ENCODE measurements at places on chromosomes 7 and 10.

GRCh38 chr7:77242554-77242953 is 42.9 kb upstream of the FGL2 start:
- no peak for DNase-seq

DNA sequence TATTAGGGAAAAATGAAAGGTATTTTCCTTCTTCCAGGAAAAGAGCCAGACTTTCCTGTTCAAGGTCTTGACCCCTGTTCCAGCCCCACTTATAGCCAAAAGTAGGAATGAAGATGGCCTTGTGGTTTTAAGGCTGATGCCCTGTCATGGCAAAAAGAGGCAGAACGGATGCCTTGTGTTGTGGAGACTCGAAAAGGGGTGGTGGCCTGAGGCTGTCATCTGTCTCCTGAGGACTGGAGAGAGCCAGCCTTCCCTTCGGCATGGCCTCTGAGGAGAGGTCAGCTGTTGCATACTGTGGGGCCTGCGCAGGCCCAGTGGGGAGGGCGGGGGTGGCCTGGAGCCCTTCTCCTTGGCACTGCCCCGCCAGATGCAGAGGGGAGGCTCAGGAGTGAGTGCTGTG is 166.0 kb upstream of the EEPD1 start:
- DNase-seq, result no peak

- DNase-seq, result no peak
These were observed 51.6 kb downstream of the PRLHR start for GRCh38 chr10:118543714-118544400.

GRCh38 chr10:80694930-80695329 is 157.2 kb downstream of the SH2D4B start:
- DNase-seq, result no peak

GRCh38 chr10:119219871-119220270 is 12.5 kb downstream of the GRK5 start:
- no peak for DNase-seq

- no peak for DNase-seq
These were observed 57.2 kb downstream of the MAD1L1 start for GRCh38 chr7:2175514-2175913.

GRCh38 chr10:1498746-1499358 is 238.5 kb downstream of the ADARB2 start:
- no peak for DNase-seq

DNA sequence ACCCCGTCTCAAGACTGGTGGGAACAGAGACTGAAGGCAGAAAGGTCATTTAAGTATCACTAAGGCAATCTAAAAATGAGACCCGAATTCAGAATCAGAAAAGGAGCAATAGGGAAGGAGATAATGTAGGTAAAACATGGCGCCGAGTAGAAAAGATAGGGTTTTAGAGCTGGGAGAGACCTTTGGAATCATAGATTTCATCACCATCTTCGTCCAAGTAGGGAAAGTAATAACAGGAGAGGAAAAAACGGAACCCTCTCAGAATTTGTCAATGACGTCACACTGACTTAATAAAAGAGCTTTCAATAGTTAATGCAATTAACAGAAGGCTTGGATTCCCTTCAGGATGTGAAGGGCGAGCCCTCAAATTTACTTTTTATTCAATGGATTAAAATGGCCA is 1.0 kb upstream of the UBN2 start:
- no peak for DNase-seq

- DNase-seq, result no peak
These were observed 3.3 kb downstream of the PRSS1 start for GRCh38 chr7:142752376-142753225.

- DNase-seq, result no peak
These were observed 375.7 kb upstream of the VWC2 start for GRCh38 chr7:49397750-49398149.

GRCh38 chr7:38781991-38782390 is 127.0 kb downstream of the VPS41 start:
- no peak for DNase-seq

GRCh38 chr10:69747179-69747578 is 54.5 kb upstream of the COL13A1 start:
- no peak for DNase-seq

DNA sequence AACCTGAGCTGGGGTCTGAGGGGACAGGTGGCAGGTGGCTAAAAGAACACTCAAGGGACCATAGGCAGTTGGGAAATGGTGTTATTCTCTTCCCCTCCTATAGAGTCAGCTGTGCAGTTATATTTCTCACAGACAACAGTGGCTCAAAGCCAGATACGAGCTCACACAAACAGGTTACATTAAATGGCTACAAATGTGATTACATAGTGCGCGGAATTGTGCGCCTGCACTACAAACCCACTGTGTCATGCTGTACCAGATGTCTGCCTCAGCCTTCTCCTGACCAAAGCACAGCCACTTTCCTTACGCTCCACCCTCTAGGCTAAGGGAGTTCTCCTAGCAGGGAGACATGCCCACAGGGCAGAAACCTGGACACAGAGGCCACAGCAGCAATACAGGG is 387.2 kb downstream of the CNTNAP2 start:
- DNase-seq, result no peak

- DNase-seq, result peak; percentile 16
These were observed 103.4 kb upstream of the ANLN start for GRCh38 chr7:36286226-36286625.

DNA sequence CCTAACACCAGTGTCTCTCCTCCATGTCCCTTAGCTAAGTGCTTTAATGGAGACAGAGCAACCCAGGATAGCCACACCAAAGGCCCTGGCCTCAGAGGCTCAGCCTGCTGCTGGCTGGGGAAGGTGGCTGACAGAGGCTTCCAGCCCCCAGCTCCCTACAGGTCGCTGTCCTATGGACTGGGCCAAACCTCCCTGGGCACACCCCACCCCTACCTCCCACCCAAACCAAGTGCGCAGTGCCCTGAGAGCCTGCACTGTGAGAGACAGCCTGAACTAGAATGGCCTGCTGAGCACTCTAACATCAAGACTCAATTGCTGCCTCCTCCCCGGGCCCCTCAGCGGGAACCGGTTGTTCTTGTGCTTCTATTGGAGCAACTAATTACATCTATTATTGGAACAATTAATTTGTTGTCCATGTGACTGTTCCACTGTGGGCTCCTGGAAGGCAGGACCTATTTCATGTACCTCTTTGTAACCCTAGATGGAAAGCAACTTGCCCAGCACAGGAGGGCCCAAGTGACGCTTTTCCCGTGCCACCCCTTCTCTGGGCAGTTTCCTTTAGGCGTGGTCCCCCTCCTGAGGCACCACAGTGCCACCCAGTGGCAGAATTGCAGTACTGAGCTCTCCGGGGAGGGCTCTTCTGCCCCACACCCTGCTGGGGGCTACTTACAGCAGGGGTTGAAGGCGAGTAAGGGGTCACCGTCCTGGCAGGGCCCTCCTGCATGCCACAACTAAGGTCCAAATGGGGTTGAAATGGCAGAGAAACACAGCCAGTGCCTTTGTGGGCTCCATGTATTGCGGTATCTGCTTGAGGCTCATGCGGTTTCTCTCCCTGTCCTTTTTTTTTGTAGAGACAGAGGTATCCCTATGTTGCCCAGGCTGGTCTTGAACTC is 63.7 kb upstream of the WAPL start:
- peak; percentile 6 for DNase-seq

DNA sequence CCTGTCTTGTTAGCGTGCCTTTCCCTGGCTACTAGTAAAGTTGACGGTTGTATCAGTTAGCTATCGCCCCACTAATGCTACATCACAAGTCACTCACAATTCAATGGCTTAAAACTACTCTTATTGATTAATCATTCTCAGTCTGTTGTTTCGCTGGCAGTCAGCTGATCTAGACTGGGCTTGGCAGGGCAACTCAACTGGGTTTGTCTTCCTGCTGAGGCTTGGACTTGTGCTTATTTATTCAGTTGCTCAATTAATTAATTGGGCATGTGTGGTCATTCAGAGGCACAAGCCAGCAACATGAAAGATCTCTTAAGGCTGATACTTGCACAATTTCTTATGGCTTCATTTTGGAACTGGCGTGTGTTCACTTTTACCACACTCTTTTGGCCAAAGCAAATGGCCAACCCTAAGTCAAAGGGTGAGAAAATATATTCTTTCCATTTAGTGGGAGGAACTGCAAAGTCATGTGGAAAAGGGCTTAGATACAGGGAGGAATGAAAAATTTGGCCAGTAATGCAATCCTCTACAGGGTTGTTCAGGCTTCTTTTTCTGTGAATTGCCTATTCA is 333.5 kb downstream of the GPR37 start:
- DNase-seq, result no peak

DNA sequence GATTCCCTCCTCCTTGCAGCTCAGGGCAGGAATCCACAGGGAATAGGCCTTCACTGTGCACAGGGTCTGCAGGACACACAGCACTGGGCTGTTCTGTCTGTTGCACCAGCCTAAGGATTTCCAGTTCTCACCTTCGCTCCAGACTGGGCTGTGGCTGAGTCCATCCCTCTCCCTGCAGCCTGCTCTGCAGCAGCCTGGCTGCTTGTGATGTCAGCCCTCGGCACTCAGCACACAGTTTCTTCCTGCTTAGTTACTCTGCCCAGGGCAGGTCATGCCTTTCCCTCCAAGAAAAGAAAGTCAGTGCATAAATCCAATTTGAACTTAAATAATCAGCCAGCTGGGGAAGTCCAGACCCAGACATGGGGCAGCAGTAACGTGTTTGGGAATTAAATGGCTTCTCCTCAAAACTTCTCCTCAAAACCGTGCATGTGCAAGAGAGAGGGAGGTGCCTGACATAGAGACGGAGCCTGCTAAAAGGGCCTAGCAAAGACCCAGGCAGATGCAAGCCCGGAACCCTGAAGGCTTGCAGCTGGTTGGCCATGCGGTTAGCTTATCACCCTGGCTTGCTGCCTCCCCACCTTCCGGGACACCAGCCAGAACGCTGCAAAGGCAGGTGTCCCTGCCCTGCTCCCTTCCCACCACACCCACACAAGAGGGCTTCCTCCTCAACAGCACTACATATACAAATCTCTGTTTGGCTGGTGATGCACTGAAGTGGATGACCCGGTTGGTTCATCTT is 10.9 kb upstream of the GDF2 start:
- DNase-seq, result peak; percentile 39

DNA sequence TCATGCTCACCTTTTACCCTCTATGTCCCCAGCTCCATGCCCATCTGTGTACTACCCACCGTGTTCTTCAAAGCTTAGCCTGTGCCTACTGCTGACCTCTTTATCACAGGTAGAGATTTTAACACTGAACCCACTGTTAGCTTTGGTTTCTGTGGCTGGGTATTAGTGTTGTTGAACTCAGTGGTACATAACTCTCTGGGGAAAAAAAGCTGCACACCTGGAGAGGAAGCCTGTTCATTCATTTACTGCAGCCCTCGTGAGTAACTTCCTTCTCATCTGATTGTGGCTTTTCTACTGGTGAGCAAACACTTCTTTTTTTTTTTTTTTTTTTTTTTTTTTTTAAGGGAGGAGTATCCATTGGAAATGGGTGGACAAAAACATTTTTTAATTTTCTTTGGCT is 326.3 kb downstream of the CCSER2 start:
- DNase-seq, result no peak

GRCh38 chr10:48282829-48283228 is 8.3 kb upstream of the FRMPD2 start:
- DNase-seq, result no peak

DNA sequence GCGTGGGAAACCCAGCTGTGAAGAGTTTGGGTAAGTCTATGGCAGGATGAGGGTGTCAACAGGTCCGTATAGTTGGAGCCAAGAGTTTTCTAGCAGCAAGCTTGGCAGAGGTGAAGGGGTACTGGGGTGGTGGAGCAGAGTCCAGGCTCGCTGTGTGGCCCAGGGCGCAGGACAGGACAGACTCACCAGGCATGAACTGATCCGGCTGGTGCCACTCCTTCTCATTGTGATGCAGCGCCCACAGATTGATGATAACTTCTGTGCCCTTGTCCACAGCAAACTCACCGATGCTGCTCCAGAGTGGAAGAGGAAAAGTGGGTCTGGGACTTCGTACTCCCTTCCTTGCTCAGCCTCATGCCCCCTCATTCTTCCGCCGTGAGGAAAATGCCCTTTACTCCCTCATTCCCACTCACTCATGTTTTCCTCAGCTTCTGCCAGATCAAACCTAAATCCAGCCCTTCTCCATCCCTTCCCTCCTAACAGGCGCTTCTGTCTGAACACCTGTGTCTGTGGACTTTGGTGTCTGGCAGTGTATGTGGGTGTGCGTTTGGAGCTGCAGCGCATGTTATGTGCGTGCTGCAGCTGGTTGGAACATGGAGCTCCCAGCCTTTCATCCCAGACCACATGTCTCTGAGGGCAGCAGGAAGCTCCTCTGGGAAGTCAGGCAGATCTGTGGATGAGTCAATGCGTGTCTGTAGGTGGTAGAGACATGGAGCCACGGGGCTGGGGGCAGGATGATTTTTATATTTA is 5.7 kb downstream of the CYP17A1 start:
- DNase-seq, result no peak

GRCh38 chr7:122268101-122268500 is 36.4 kb downstream of the FEZF1 start:
- no peak for DNase-seq

GRCh38 chr10:11631890-11632587 is 20.6 kb upstream of the USP6NL start:
- DNase-seq, result no peak

DNA sequence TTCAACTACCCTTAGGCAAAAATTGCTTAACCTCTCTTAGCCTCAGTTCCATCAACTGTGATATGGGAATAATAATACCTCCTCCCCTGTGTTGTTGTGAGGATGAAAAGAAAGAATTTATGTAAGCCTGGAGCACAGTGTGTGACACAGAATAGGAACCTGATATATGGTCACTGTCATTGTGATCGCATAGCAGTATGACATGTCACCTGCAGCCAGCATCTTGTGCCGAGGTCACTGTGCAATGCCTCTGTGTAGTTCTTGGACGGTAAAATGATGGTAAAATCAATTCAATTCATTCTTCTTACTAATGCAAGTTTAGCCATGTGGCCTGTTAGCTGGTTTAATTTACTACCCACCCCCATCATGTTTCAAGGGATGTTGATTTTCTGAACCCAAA is 54.6 kb upstream of the GPR158 start:
- no peak for DNase-seq

GRCh38 chr10:128525444-128525843 is 399.2 kb upstream of the MKI67 start:
- DNase-seq, result no peak

GRCh38 chr10:114879541-114880158 is 58.1 kb downstream of the FHIP2A start:
- peak; percentile 1 for DNase-seq

DNA sequence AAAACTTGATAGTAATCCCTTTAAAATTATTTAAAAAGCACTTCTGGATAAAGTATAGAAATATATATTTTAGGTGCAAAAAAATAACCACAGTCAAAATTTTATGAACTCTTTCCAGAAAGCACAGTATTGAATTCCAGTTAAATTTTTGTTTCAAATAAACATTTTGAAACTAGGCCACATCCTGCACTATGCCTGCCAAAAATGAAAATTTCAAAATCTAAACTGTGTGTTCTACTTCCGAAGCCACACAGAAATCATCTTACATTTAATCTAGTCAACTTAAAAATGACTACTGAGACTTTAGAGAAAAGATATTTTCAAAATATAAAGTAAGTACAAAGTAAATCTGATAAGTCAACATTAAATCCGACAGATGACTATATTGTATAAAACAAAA is 50.0 kb downstream of the MAGI2 start:
- no peak for DNase-seq

Data from GF-D8 (cell line).